ENCODE measurements at places on chromosomes 16 and 17. TPM values are rescaled to one million over a fixed set of nuclear protein-coding genes. Genes with fewer than 3 reads are reported as not detected.

DNA sequence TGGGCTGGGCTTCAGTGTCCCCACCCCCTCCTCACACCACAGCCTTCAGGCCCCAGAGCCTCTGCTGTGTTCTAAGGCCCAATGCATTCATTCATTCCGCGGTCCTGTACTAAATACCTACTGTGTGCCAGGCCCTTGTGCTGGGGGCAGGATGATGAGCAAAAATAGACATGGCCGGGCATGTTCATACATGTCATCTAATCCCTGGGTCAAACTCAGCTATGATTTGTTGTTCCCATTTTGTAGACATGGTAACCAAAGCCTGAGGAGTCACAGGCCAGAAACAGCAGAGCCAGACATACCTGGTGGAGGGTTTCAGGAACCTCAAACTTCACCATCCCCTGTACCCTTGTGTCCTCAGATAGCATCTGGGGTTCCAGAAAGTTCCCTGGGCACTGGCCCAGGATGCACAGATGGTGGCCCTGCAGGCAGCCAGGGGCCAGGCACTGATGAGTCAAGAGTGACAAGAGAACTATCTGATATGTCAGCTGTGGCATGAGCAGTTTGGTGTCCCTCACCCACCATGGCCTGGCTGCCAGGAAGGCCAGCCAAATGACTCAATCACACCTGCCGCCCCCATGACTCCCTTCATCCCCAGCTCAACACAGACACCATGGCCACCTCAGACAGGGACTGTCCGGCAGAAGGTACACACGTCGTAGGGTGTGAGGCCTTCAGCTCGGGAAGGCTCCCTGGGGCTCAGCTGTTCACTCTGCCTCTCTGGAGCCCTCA lies 2.7 kb upstream of the RRAD start:
- H3K27ac ChIP-seq = no peak overlapping the region
- no peak for DNase-seq
- H3K27me3 ChIP-seq = peaks cover 13% of the 10 kb centered on the region
- no peak overlapping the region for H3K4me3 ChIP-seq
- no peaks in the 10 kb centered on the region for H3K36me3 ChIP-seq

- no peaks in the 10 kb centered on the region for H3K36me3 ChIP-seq
- H3K27me3 ChIP-seq = no peaks in the 10 kb centered on the region
- DNase-seq = no peak
- H3K4me3 ChIP-seq = no peak overlapping the region
- H3K27ac ChIP-seq = no peak overlapping the region
Observed at GRCh38 chr17:76370261-76370993, 14.0 kb upstream of the SPHK1 start.

- H3K27ac ChIP-seq = no peak overlapping the region
- no peak overlapping the region for H3K4me3 ChIP-seq
- peaks cover 27% of the 10 kb centered on the region for H3K4me1 ChIP-seq
- no peak for DNase-seq
Observed at GRCh38 chr17:80843741-80844156, 147.9 kb upstream of the CHMP6 start.

- no peak for DNase-seq
- no peaks in the 10 kb centered on the region for H3K4me1 ChIP-seq
- no peaks in the 10 kb centered on the region for H3K27me3 ChIP-seq
- no peak overlapping the region for H3K4me3 ChIP-seq
- H3K36me3 ChIP-seq = no peaks in the 10 kb centered on the region
Observed at GRCh38 chr17:40466298-40466971, 23.2 kb downstream of the IGFBP4 start.

Gene PLA2G10
- not detected for polyA plus RNA-seq

- no peak for DNase-seq
- no peak overlapping the region for H3K27ac ChIP-seq
- no peak overlapping the region for H3K4me3 ChIP-seq
- peaks cover 16% of the 10 kb centered on the region for H3K4me1 ChIP-seq
Observed at GRCh38 chr17:77606146-77606864, 352.2 kb upstream of the TNRC6C start.

DNA sequence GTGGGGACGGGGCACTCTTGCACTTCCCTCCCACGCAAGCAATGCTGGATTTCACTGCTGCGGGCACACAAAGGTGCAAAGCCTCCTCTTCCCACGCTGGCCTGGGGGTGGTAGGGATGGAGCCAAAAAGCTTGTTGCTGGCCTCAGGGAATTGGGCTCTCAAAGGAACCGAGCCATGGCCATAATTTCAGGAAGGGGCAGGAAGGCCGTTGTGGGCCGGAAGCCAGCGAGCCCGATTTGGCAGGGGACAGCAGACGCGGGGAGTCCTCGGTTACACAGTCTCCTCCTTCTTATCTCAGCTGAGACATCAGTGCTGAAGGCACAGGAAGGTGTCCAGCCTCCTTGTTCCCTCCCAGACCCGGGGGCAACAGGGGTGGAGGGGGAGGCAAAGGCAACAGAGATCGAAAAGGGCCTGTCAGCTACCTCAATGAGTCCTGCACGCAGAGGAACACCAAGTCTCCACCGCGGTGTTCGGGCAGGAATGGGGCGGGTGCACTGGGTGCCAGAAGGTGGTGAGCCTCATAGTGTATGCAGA lies 59.5 kb downstream of the SLFN11 start:
- no peaks in the 10 kb centered on the region for H3K27me3 ChIP-seq
- H3K4me1 ChIP-seq = peaks cover 12% of the 10 kb centered on the region
- DNase-seq = peak; percentile 15
- H3K4me3 ChIP-seq = peak overlapping the region; percentile 70
- no peaks in the 10 kb centered on the region for H3K36me3 ChIP-seq

Gene RTN4RL1
- polyA plus RNA-seq = 0.58 TPM

- DNase-seq = no peak
- no peaks in the 10 kb centered on the region for H3K27me3 ChIP-seq
- peaks cover 31% of the 10 kb centered on the region for H3K36me3 ChIP-seq
- H3K27ac ChIP-seq = peak overlapping the region; percentile 93
Observed at GRCh38 chr16:89687092-89687940, 827 bp downstream of the CDK10 start.

DNA sequence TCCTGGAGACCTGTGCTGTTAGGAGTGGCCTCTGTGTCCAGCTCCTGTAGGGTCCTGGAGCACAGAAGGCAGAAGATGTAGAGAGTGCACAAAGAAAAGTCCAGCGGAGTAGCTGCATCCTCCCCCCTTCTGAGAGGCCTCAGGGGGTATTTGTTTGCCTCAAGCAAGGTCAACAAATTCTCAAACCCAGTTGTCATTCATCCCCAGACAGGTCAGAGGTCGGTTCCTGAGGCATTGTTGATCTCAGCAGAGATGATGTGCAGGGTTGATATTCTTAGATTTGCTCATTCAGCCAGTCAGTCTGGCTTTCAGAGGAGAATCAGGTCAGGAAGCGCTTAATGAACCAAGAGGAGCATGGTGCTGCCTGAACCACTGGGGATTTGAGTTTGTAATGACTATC lies 8.3 kb upstream of the RBFOX1 start:
- H3K4me3 ChIP-seq = no peak overlapping the region
- H3K27me3 ChIP-seq = no peaks in the 10 kb centered on the region
- H3K36me3 ChIP-seq = no peaks in the 10 kb centered on the region
- no peak for DNase-seq

DNA sequence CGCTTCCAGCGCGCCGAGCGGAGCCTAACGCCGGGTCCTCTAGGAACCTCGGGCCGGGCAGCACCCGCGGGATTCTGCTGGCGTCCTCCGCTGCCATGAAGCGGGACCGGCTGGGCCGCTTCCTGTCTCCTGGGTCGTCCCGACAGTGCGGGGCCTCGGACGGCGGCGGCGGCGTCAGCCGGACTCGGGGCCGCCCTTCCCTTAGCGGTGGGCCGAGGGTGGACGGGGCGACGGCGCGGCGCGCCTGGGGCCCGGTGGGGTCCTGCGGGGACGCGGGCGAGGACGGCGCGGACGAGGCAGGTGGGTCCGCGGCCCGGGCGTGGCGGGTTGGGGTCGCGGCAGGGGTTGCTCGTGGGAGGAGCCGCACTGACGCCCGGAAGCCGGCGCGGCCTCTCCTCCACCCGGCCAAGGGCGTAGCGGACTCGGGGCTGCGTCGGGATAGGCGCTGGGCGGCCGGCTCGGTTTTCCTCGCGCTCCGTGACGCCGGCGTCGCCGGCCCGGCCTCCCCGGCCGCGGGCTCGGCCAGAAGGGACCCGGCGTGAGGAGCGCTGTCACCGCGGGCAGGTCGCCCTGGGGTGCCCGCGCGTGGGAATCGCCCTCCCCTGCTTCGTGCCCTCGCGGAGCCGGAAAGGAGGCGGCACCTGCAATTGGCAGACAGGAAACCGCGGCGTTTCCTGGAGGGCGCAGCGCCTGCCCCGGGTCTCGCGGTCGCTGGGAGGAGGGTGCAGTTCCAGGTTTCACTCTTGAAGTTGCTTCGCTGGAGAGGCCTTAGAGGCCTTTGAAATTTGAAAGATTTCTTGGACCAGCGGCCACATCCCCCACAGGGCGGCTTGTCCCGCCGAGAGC lies 432 bp downstream of the ZNF276 start:
- peaks cover 33% of the 10 kb centered on the region for H3K4me1 ChIP-seq
- H3K27ac ChIP-seq = peak overlapping the region; percentile 89
- no peaks in the 10 kb centered on the region for H3K27me3 ChIP-seq
- peak; percentile 95 for DNase-seq
- peak overlapping the region; percentile 94 for H3K4me3 ChIP-seq
- H3K36me3 ChIP-seq = peaks cover 2% of the 10 kb centered on the region

DNA sequence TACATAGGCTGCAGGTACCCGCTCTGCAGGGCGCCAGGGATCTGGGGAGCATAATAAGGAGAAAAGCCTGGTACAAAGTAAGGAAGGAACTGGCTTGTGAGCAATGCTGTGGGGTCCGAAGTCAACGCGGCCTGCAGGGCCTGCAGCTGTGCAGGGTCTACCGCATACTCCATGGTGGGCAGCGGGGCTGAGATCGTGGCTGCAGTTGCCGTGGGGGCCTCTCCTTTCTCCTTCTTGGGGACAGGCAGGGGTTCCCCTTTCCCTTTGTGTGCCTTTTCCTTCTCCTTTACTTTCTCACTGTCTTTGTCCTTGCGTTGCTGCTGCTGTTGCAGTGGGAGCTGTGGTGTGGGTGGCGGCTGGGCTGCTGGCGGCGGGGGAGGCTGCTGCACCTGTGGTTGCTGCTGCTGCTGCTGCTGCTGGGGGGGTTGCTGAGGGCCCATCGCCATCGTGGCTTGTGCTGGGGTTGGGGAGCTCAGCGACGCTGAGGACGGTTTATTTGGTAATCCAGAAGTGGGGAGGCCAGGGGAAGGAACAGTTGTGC lies 259.6 kb downstream of the ZFHX3 start:
- H3K4me3 ChIP-seq = peak overlapping the region; percentile 58
- H3K36me3 ChIP-seq = no peaks in the 10 kb centered on the region
- no peak overlapping the region for H3K27ac ChIP-seq
- no peak for DNase-seq

Gene WSCD1
- not detected for polyA plus RNA-seq

Gene CCDC144A
- 1.3 TPM for polyA plus RNA-seq

GRCh38 chr16:58031016-58031800 lies 5.7 kb downstream of the MMP15 start:
- H3K36me3 ChIP-seq = no peaks in the 10 kb centered on the region
- H3K27ac ChIP-seq = no peak overlapping the region
- H3K4me1 ChIP-seq = no peaks in the 10 kb centered on the region
- DNase-seq = no peak
- H3K27me3 ChIP-seq = no peaks in the 10 kb centered on the region

Gene TP53TG3
- not detected for polyA plus RNA-seq

Gene TSPAN10
- 0.33 TPM for polyA plus RNA-seq

DNA sequence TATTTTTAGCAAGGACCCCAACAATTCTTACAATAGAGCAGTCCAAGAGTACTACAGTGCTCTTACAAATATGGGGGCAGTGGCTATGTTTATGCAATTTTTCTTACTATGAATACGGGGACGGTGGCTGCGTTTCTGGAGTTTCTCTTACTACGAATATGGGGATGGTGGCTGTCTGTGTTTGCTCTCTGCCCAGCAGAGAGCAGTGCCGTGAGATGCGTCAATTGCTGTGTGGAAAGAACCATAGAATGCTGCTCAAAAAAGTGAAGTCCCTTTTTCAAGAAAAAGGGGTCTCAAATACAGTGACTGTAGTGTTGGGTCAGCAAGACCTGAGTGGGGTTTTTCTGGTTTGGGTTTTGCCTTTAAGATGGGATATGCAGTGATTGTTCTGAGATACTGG lies 53.9 kb downstream of the KNOP1 start:
- no peaks in the 10 kb centered on the region for H3K27me3 ChIP-seq
- H3K36me3 ChIP-seq = peaks cover 15% of the 10 kb centered on the region
- no peaks in the 10 kb centered on the region for H3K4me1 ChIP-seq
- no peak overlapping the region for H3K27ac ChIP-seq
- no peak for DNase-seq

Gene KATNIP
- 5.9 TPM for polyA plus RNA-seq

Gene SKAP1
- polyA plus RNA-seq = 289 TPM

Gene UBALD2
- polyA plus RNA-seq = 11.1 TPM

Gene NTN1
- not detected for polyA plus RNA-seq

DNA sequence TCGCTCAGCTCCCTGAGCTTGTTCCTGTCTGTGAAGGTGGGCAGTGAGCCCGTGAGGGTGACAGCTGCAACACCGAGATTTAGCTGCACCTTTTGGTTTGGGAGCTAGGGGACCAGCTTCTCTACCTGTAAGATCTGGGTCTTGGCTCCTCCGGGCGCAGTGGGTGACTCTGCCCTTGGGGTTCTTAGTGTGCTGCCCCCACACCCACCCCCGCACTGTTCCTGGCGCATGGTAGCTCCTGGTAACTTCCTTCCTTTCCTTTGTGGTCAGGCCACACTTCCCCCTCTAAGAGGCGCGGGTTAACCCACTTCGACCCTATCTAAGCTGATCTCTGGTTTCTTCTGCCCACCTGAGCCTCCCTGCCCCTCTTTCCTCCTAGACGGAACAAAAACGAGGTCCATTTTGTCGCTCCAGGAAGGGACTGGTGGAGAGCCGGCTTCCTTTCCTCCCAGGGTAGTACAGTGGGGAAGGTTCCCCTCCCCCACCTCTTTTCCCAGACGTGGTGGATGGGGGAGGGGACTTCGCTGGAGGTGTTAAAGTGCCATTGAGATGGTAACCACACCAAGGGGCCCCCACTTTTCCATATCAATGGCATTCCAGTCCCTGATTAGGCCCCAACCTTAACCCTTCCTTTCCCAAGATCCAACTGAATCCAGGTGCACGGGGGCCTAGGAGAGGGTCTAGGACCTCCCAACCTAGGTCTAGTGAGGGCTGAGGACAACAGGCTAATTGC lies 4.6 kb upstream of the CLDN9 start:
- no peaks in the 10 kb centered on the region for H3K27me3 ChIP-seq
- H3K27ac ChIP-seq = no peak overlapping the region
- no peaks in the 10 kb centered on the region for H3K36me3 ChIP-seq
- DNase-seq = no peak
- peak overlapping the region; percentile 38 for H3K4me3 ChIP-seq
- peaks cover 21% of the 10 kb centered on the region for H3K4me1 ChIP-seq

Gene ZNF423
- not detected for polyA plus RNA-seq

Gene CDH8
- polyA plus RNA-seq = not detected

Gene MYH3
- polyA plus RNA-seq = 1.8 TPM

- no peak overlapping the region for H3K27ac ChIP-seq
- no peak for DNase-seq
- no peaks in the 10 kb centered on the region for H3K4me1 ChIP-seq
- H3K36me3 ChIP-seq = peaks cover 27% of the 10 kb centered on the region
- no peak overlapping the region for H3K4me3 ChIP-seq
Observed at GRCh38 chr17:16048811-16049449, 49.3 kb downstream of the TTC19 start.

Gene ELMO3
- not detected for polyA plus RNA-seq

Gene ADAM11
- polyA plus RNA-seq = 0.08 TPM

All from naive thymus-derived CD4-positive, alpha-beta T cell (primary cell).